ENCODE measurements at places on chromosomes 4 and X. TPM values are rescaled to one million over a fixed set of nuclear protein-coding genes. Genes with fewer than 3 reads are reported as not detected.

ASB5 gene
- 0.40 TPM for total RNA-seq

DNA sequence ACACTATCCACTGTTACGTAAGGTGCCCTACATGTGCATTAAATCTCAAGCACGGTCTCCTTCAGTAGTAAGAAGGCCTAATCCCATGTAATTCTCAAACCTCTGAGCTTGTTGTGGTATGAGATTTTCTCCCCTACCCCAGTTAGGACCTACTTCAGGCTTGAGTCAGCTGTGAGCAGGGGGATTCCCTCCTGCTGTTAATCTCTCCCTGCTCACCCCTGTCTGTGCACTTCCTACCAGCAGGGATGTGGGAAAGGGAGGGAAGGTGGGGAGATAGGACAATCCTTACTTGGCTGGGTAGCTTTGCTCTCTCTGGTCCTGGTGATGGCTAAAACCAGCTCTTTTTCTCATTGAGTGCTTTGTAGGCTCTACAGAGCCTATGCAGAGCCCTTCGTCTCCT is 60.8 kb downstream of the PALLD start:
- DNase-seq = no peak
- H3K27ac ChIP-seq = no peak overlapping the region
- H3K4me1 ChIP-seq = no peaks in the 10 kb centered on the region

DNA sequence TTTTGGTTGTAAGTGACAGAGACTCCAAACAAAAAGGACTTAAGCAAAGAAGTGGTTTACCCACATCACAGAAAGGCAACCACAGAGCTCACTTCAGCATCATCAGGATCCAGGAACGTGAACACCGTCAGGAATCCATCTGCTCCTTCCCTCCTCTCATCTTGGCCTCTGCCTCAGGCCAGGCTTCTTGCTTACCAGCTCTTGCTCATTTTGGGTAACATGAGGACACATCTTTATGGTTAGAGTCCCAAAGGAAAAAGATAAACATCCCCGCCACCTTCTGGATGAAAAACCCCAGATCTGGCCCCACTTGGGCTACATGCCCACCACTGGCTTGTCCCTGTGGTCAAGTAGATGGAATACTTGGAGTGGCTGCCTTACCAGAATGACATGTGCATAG is 176.8 kb upstream of the RPL34 start:
- H3K27ac ChIP-seq = no peak overlapping the region
- no peak for DNase-seq
- no peaks in the 10 kb centered on the region for H3K27me3 ChIP-seq
- H3K36me3 ChIP-seq = no peaks in the 10 kb centered on the region
- no peaks in the 10 kb centered on the region for H3K4me1 ChIP-seq

ZAR1 gene
- total RNA-seq = not detected

- H3K27me3 ChIP-seq = no peaks in the 10 kb centered on the region
- no peak for DNase-seq
- no peaks in the 10 kb centered on the region for H3K4me1 ChIP-seq
- no peak overlapping the region for H3K4me3 ChIP-seq
These were observed 6.7 kb downstream of the ARL13A start for GRCh38 chrX:100976211-100976610.

- H3K27me3 ChIP-seq = no peaks in the 10 kb centered on the region
- H3K4me3 ChIP-seq = no peak overlapping the region
- H3K4me1 ChIP-seq = peaks cover 26% of the 10 kb centered on the region
- H3K27ac ChIP-seq = no peak overlapping the region
These were observed 4.9 kb downstream of the DCAF16 start for GRCh38 chr4:17805580-17806155.

GRCh38 chr4:152807294-152807829 is 27.6 kb downstream of the ARFIP1 start:
- peaks cover 6% of the 10 kb centered on the region for H3K4me1 ChIP-seq
- H3K27me3 ChIP-seq = no peaks in the 10 kb centered on the region
- H3K4me3 ChIP-seq = no peak overlapping the region
- no peak overlapping the region for H3K27ac ChIP-seq

DNA sequence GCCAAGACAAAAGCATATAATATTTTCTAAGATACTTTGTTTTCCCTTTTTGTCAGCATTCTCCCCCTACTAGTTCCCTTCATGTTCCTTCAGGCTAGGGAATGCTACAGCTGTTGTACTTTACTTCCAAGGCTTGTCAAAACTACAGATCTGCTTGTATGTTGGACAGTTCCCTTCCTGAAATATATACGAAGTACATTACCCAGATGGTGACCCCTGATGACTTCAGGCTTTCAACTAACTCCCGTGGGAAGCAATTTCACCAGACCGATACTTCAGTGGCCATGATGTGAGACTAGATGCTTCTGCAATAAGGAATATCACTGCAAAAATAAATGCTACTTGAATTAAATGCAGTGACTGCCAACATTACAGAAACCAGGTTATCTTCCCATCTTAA is 332.8 kb downstream of the SH2D1A start:
- no peak overlapping the region for H3K27ac ChIP-seq
- no peak for DNase-seq
- H3K36me3 ChIP-seq = no peaks in the 10 kb centered on the region
- peaks cover 2% of the 10 kb centered on the region for H3K27me3 ChIP-seq
- no peak overlapping the region for H3K4me3 ChIP-seq

DNA sequence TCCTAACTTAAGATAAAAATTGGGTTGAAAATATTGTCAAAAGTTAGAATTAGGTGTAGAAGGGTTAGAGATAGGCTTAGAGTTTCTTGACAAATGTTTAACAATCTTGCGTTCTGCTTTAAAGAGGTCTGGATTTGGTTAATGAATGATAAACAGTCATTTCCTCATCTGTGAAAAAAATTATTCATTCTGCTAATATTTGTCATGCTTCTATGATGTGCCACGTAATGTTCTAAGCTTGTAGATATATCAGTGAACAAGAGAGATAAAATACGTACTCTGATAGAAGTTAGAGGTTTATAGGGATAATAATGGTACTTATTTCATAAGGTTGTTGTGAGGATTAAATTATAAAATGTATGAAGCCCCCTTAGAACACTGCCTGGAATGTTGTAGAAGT is 443.0 kb upstream of the GALNT7 start:
- DNase-seq = no peak
- no peak overlapping the region for H3K27ac ChIP-seq
- H3K27me3 ChIP-seq = no peaks in the 10 kb centered on the region
- H3K36me3 ChIP-seq = no peaks in the 10 kb centered on the region
- H3K4me1 ChIP-seq = no peaks in the 10 kb centered on the region

GRCh38 chrX:24190500-24191156 is 41.1 kb downstream of the ZFX start:
- H3K36me3 ChIP-seq = no peaks in the 10 kb centered on the region
- H3K27ac ChIP-seq = no peak overlapping the region
